ENCODE measurements at places on chromosomes 11 and 22. TPM values are rescaled to one million over a fixed set of nuclear protein-coding genes. Genes with fewer than 3 reads are reported as not detected.

DNA sequence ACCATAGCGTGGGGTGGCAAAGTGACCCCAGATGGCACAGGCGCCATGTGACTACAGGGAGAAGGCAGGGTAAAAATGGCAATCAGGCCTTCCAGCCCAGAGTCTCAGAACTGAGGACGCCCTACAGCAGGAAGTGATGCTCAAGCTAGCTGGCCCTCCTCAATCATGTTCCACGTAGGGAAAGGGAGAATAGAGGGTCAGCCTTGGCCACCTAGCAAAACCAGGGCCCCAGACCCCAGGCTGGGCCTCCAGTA, 978 bp upstream of the ANKRD13D start:
- DNase-seq, result no peak

DNA sequence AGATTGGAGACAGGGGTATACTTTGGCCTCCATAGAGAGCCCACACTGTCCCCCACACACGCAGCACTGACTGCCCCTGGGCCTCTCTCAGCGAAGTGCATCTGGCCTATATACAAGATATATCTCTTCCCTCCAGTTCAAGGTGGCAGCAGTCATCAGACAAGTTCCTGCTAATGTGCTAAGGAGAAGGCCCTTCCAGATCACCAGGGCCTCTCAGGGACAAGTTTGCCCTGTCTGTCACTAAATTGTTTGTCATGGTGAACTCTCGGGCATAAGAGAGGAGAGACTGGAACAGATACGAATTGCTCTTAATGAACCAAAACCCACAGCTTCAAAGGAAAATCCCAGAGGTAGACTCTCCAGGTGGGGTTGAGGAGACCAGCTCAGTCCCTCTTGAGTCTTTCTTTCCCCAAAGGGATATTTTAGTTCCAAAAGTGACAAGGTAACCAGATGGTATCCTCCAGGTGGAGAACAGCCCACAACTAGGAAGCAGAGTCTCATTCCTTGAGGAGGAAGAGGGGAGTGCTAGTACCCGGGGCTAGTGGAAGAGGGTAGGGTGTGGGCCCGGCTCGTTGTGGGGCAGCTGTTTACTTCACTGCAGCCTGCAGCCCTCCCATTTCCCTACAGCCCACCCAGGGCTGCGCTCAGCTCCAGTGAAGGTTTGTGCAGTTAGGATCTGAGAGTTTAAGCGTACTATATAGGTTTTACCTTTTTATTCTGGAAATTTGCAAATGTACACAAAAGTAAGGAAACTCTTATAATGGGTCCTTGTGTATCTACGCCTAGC, 2.2 kb upstream of the SLC35C1 start:
- DNase-seq, result no peak

DNA sequence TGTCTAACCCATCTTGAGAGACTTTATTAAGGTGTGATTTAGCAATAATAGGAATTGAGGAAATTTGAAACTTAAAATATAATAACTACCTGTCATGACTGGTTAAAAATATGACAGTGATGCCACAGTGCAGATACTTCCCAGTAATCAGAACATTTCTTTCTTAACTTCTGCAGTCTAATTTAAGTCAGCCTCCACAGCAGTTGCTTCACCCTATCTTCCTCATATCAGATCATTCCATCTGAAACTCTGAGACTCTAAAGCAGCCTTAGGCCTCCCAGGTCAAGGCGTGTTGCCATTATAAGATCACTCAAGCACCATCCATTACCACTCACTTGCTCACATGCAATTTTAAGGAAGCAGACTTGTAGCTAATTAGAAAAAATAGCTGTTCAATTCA, 302.2 kb downstream of the AASDHPPT start:
- no peak for DNase-seq

- DNase-seq, result peak; percentile 29
Observed at GRCh38 chr11:95229199-95229992, 1.6 kb downstream of the SESN3 start.

DNA sequence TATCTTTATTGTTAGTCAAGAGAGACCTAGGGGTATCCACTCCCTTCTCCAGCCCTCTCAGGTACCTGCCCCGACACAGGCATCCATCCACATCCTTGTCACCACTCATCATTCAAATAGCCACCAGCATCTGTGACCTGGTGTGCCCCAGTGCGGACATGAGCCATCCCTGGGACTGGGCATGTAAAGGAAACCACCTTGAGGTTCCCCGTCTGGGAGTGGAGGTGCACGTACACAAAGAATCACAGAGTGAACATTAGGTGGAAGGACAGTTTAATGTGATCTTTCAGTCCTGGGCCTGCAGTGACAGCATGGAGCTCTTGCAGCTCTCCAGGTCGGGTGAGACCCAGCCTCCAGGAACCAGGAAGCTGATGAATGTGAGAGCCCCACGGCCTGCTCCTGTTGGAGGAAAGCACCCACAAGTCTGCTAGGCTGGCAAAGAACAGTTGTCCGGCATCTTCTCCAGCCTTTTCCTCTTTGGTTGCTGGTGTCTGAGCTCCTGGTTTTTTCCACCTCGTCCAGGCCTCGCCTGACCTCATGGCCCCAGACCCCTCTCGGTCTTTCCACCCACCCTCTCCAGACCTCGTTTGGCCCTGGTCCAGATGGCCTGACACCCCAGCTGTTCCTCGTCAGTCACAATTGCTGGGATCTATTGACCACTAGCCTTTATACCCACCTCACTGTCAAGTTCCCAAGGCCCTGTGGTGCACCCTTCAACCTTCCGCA, 16.5 kb downstream of the PSMD13 start:
- peak; percentile 34 for DNase-seq

- no peak for DNase-seq
Observed at GRCh38 chr22:27867085-27867952, 51.7 kb downstream of the PITPNB start.

DNA sequence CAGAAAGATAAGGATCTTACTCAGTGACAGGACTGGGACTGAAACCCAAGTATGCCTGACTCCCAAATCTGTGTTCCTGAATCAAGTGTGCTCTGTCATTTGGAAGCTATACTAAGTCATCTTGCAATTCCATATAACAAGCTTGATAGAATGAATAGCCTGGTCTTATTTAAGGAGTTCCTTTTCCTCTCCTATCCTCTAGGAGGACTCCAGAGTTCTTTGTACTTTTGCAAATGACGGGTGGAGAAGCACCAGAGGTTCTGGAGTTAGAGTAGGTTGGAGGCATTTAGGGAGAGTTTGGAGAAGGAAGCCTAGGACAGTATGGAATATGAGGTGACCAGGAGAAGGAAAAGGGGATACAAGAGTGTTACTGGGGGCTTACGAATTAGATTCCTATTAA, 92.9 kb upstream of the RCN1 start:
- DNase-seq, result no peak

DNA sequence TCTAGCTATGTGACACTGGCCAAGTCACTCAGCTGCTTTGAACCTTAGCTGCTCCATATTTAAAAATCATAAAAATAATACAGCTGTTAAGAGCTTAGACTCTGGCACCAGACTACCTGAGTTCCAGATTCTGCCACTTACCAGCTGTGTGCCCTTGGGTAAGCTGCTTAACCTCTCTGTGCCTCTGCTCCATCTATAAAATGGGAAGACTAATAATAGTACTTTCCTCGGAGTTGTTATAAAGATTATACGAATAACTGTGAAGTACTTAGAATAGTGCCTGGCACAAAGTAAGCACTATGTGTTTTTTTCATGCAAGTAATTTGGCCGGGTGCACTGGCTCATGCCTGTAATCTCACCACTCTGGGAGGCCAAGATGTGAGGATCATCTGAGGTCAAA, 1.4 kb downstream of the HDHD5 start:
- DNase-seq, result no peak

ZNF215 gene
- not detected for total RNA-seq

APOBEC3B gene
- total RNA-seq, result 15.8 TPM
